Hematopoietic multipotent progenitor cell (in vitro differentiated cells): ENCODE measurements at places on chromosomes 6 and 20. TPM values are rescaled to one million over a fixed set of nuclear protein-coding genes. Genes with fewer than 3 reads are reported as not detected.

Gene SLCO4A1
- total RNA-seq: 15.3 TPM

Gene LRRC1
- total RNA-seq: 4.8 TPM

Gene DUSP15
- total RNA-seq: 8.6 TPM

Gene NDUFAF5
- 2.4 TPM for total RNA-seq

Gene ELOVL4
- under 0.01 TPM for total RNA-seq

Gene CLDN20
- total RNA-seq: not detected

Gene POU5F1
- total RNA-seq: not detected

Gene C6orf141
- total RNA-seq: 1.3 TPM

Gene GNAS-AS1
- total RNA-seq: under 0.01 TPM

Gene TSPYL4
- total RNA-seq: 28.5 TPM

Gene COL9A3
- 0.27 TPM for total RNA-seq

Gene COQ3
- total RNA-seq: 1.3 TPM

Gene EPHA7
- not detected for total RNA-seq

Gene TP53TG5
- not detected for total RNA-seq
